ENCODE measurements at places on chromosomes 12 and 14. TPM values are rescaled to one million over a fixed set of nuclear protein-coding genes. Genes with fewer than 3 reads are reported as not detected.

ALG10 gene
- 4.7 TPM for total RNA-seq

ACOT6 gene
- total RNA-seq = not detected

LIMA1 gene
- 91.3 TPM for total RNA-seq

USP44 gene
- 9.7 TPM for total RNA-seq

TNS2 gene
- total RNA-seq = 179 TPM

DPY19L2 gene
- total RNA-seq = 12.3 TPM

RNASE11 gene
- not detected for total RNA-seq

SALL2 gene
- 14.7 TPM for total RNA-seq

Data from gastroesophageal sphincter (tissue), 4 donors.